Uterine smooth muscle cell (primary cell): ENCODE measurements at places on chromosomes 3 and 15. TPM values are rescaled to one million over a fixed set of nuclear protein-coding genes. Genes with fewer than 3 reads are reported as not detected.

Gene STRA6
- total RNA-seq: 3.9 and 4.5 TPM in 2 replicates

Gene CAPN3
- 0.44 and 1.6 TPM in 2 replicates for total RNA-seq

Gene ECT2
- total RNA-seq: 33.6 and 96.7 TPM in 2 replicates

Gene HYAL1
- 0.50 and 0.66 TPM in 2 replicates for total RNA-seq

Gene TMEM212
- total RNA-seq: 0.11 TPM in 1 of 2 replicates, not detected in the other

Gene MESP1
- 0.44 and 1.1 TPM in 2 replicates for total RNA-seq

Gene PLS1
- 1.1 and 1.8 TPM in 2 replicates for total RNA-seq

Gene DCLK3
- total RNA-seq: under 0.01 TPM in 1 of 2 replicates, not detected in the other

Gene PPP1R14D
- total RNA-seq: not detected in 2 replicates

Gene SCN10A
- not detected in 2 replicates for total RNA-seq

Gene C3orf20
- not detected in 2 replicates for total RNA-seq

Gene TICRR
- total RNA-seq: 3.2 and 8.7 TPM in 2 replicates

Gene IQCH
- total RNA-seq: 5.7 and 7.0 TPM in 2 replicates

Gene SIDT1
- total RNA-seq: not detected in 2 replicates

Gene RAB6B
- total RNA-seq: 0.22 and 0.37 TPM in 2 replicates

Gene NANOGP8
- not detected in 2 replicates for total RNA-seq

Gene CAMP
- total RNA-seq: not detected in 2 replicates

Gene RAB11A
- 181 and 251 TPM in 2 replicates for total RNA-seq

Gene COL6A5
- total RNA-seq: under 0.01 TPM in 1 of 2 replicates, not detected in the other

Gene GP5
- total RNA-seq: under 0.01 TPM in 1 of 2 replicates, not detected in the other

Gene SLC15A2
- 0.11 and 0.75 TPM in 2 replicates for total RNA-seq

Gene PARP15
- total RNA-seq: under 0.01 and 0.11 TPM in 2 replicates

Gene CHRNB4
- total RNA-seq: not detected in 2 replicates

Gene ECE2
- under 0.01 TPM in 1 of 2 replicates, not detected in the other for total RNA-seq

Gene SNX22
- 0.33 and 0.87 TPM in 2 replicates for total RNA-seq

Gene SAMD7
- not detected in 2 replicates for total RNA-seq

Gene RTP3
- not detected in 2 replicates for total RNA-seq

Gene RHCG
- total RNA-seq: not detected in 2 replicates

Gene GRK7
- total RNA-seq: under 0.01 TPM in 1 of 2 replicates, not detected in the other

Gene PGBD4
- total RNA-seq: 2.0 and 2.6 TPM in 2 replicates

Gene CYP1A2
- total RNA-seq: not detected in 2 replicates

Gene HDDC3
- 18.2 and 20.5 TPM in 2 replicates for total RNA-seq

Gene DNAJB8
- total RNA-seq: not detected in 2 replicates

Gene ADAMTS7
- total RNA-seq: 1.2 and 2.2 TPM in 2 replicates

Gene NOX5
- total RNA-seq: 0.22 and 0.25 TPM in 2 replicates

Gene EOGT
- 31.4 and 32.2 TPM in 2 replicates for total RNA-seq

Gene DNAH12
- under 0.01 and 0.12 TPM in 2 replicates for total RNA-seq

Gene RTP1
- total RNA-seq: not detected in 2 replicates

Gene CLDN1
- 0.25 and 0.55 TPM in 2 replicates for total RNA-seq

Gene GOLGA8S
- total RNA-seq: under 0.01 and 0.12 TPM in 2 replicates

Gene CYP8B1
- total RNA-seq: under 0.01 TPM in 1 of 2 replicates, not detected in the other

Gene ITIH3
- 0.12 TPM in 1 of 2 replicates, not detected in the other for total RNA-seq

Gene ACTC1
- total RNA-seq: not detected in 2 replicates

Gene ZCWPW2
- 0.22 and 0.87 TPM in 2 replicates for total RNA-seq

Gene ALDH1L1
- 0.25 TPM in 1 of 2 replicates, not detected in the other for total RNA-seq

Gene IQCF5
- not detected in 2 replicates for total RNA-seq

Gene CFAP100
- total RNA-seq: not detected in 2 replicates

Gene ZPLD1
- total RNA-seq: 0.62 TPM in 1 of 2 replicates, not detected in the other

Gene NT5DC2
- 44.7 and 52.5 TPM in 2 replicates for total RNA-seq

Gene GOLGA8O
- total RNA-seq: 1.7 TPM in 1 of 2 replicates, not detected in the other

Gene GABRG3
- total RNA-seq: not detected in 2 replicates

Gene TAGLN3
- 9.2 and 29.5 TPM in 2 replicates for total RNA-seq

Gene CTXN2
- not detected in 2 replicates for total RNA-seq

Gene PLCB2
- total RNA-seq: 0.12 and 0.66 TPM in 2 replicates

Gene TMEM158
- total RNA-seq: 277 and 375 TPM in 2 replicates

Gene GOLGA6L9
- total RNA-seq: 1.8 and 2.2 TPM in 2 replicates
